ENCODE measurements at places on chromosomes 4 and X. TPM values are rescaled to one million over a fixed set of nuclear protein-coding genes. Genes with fewer than 3 reads are reported as not detected.

Gene SPATA4
- not detected for total RNA-seq

Gene RAI2
- total RNA-seq, result 0.57 TPM

Gene MYOZ2
- total RNA-seq, result not detected

Gene MAGT1
- total RNA-seq, result 42.3 TPM

Gene SYTL5
- not detected for total RNA-seq

Gene ASB12
- total RNA-seq, result not detected

Gene GNL3L
- total RNA-seq, result 94.1 TPM

Gene GABRE
- total RNA-seq, result not detected

Gene C4orf50
- 0.19 TPM for total RNA-seq

Gene CT45A1
- not detected for total RNA-seq

Gene ABHD18
- 13.5 TPM for total RNA-seq

Gene SLITRK4
- not detected for total RNA-seq

Gene RBM10
- total RNA-seq, result 67.1 TPM

Gene HPSE
- total RNA-seq, result 7.1 TPM

Gene NAP1L3
- total RNA-seq, result 1.5 TPM

Gene MORF4L2
- 241 TPM for total RNA-seq

Gene ATRX
- 60.8 TPM for total RNA-seq

Gene PGAM4
- total RNA-seq, result 1.5 TPM

Gene CXCL11
- total RNA-seq, result 0.13 TPM

Gene DGAT2L6
- total RNA-seq, result not detected

Gene SYTL4
- not detected for total RNA-seq

Gene RAB33A
- 16.4 TPM for total RNA-seq

Gene STATH
- total RNA-seq, result not detected
